ENCODE measurements at places on chromosomes 1 and 21.

GRCh38 chr1:229714964-229715603 lies 89.0 kb downstream of the URB2 start:
- peak; percentile 39 for DNase-seq

GRCh38 chr1:222275729-222276465 lies 272.0 kb downstream of the HHIPL2 start:
- no peak for DNase-seq

DNA sequence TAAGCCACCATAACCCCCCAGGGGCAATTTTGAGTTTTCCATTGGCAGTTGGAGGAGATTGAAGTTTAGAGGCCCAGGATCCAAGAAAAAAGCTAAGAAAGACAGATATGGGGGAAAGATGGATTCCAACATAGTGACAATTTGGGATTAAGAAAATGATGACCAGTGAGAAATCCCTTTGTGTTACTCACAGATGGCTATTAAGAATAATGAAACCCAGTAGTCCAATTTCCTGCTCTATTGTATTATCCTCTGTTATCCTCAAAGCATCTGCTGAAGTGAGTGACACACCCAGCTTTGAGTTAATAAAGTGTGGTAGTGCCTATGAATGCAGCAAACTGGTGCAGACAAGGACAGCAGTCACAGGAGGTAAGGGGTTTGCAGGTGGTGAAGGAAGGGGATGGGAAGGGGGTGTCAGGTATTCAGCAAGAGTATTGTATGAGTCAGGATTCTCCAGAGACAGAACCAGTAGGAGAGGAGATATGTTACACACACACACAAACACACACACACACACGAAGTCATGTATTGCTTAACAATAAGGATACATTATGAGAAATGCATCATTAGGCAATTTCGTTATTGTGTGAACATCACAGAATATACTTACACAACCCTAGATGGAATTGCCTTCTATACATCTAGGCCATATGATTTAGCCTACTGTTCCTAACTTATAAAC lies 112.4 kb upstream of the VANGL1 start:
- DNase-seq = no peak

- DNase-seq = no peak
Measured at GRCh38 chr1:9380711-9381110, 88.0 kb downstream of the SPSB1 start.

GRCh38 chr1:161719325-161719611 lies 2.1 kb upstream of the FCRLB start:
- DNase-seq = no peak

DNA sequence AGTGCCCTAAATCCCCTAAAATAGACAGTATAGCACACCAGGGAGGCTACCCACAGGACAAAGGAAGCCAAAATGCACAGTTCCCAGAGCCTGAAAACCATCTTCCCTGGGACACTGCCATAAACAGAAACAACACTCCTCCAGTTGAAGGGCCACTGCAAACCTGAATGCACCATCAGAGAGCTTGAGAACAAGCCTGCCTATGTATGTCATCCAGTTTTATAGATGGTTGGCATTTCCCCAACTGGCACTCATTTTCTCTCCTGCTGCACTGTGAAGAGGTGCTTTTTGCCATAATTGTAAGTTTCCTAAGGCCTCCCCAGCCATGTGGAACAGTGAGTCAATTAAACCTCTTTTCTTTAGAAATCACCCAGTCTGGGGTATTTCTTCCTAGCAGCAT lies 169.0 kb downstream of the AGBL4 start:
- no peak for DNase-seq

- DNase-seq = no peak
Measured at GRCh38 chr1:201535046-201535918, 3.6 kb upstream of the NAV1 start.

DNA sequence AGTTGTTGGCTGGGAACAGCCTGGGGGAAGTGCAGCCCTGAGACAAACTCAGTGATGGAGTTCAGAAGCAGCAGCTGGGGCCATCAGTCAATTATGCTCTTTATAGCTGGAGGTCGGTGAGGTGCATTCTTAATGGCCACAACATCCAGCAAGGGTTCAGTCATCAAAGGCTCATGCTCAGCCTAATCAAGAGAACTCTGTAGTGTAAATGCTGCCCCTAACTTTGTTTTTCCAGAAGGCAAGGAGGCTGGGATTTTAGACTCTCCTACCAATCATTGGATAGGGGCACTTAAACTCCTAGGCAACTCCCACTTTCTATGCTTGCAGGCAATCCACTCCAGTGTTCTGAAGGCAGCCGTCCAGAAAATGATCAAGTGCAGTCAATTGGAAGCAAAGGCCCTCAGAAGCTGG lies 15.0 kb upstream of the RGS4 start:
- DNase-seq = no peak

GRCh38 chr21:34796518-34797200 lies 127.9 kb downstream of the CLIC6 start:
- DNase-seq = no peak

GRCh38 chr1:931380-932172 lies 7.9 kb downstream of the SAMD11 start:
- DNase-seq = no peak

- no peak for DNase-seq
Measured at GRCh38 chr1:226038661-226039060, 23.9 kb upstream of the H3-3A start.

DNA sequence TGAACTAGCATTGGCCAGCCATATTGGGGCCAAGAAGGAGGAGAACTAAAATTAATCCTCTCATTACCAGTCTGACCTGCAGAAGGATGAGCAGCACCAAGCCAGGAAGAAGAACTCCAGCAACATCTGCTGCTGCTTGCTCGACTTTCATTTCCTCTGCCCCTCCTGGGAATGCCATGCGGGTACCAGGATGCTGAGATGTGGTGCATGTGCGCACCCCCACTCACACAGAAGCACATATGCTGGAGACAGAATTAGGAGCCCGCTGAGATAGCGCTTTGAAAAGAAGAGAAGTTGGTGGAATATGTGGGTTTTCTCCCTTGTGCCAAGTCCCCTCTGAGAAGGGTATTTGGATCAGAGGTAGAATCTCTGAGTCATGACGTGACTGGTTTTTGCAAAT lies 70.4 kb downstream of the PLXNA2 start:
- no peak for DNase-seq

DNA sequence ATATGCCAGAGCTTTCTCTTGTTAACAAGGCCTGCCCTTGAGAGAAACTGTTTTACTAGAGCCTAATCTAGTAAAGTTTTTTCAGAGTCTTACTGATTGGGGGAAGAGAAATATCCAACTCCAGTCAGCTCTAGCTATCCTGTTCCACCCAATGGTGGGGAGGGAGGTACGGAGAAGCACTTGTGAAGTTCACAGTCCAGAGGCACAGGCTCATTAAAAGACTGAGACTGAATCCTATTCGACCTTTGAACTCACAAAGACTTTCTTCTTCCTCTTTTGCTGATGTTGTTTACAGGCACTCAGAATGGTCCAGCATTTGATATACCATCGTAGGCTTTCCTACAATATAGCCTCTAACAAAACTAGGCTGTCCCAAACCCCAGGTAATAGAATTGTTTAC lies 15.5 kb upstream of the SFT2D2 start:
- DNase-seq = no peak

GRCh38 chr1:203722909-203723308 lies 42.1 kb upstream of the LAX1 start:
- DNase-seq = no peak

All from stimulated activated CD4-positive, alpha-beta T cell treated with anti-CD3 and anti-CD28 coated beads, Interleukin-2, amount 100 ng/mL, for 48 hours (primary cell).